ENCODE measurements at places on chromosomes 2 and 18. TPM values are rescaled to one million over a fixed set of nuclear protein-coding genes. Genes with fewer than 3 reads are reported as not detected.
A peak's percentile ranks its signal among the peaks of the same experiment; 100 is the strongest.

Gene CHRNA1
- not detected for total RNA-seq

Gene PLCD4
- total RNA-seq: 0.74 TPM

Gene IL1R1
- total RNA-seq: 5.0 TPM

Gene GRB14
- 3.4 TPM for total RNA-seq

Gene DUSP19
- 6.2 TPM for total RNA-seq

- H3K27ac ChIP-seq: no peak overlapping the region
- no peak overlapping the region for H3K4me3 ChIP-seq
- H3K4me1 ChIP-seq: no peaks in the 10 kb centered on the region
- DNase-seq: no peak
These were observed 190.3 kb upstream of the SLC8A1 start for GRCh38 chr2:40642237-40642636.

DNA sequence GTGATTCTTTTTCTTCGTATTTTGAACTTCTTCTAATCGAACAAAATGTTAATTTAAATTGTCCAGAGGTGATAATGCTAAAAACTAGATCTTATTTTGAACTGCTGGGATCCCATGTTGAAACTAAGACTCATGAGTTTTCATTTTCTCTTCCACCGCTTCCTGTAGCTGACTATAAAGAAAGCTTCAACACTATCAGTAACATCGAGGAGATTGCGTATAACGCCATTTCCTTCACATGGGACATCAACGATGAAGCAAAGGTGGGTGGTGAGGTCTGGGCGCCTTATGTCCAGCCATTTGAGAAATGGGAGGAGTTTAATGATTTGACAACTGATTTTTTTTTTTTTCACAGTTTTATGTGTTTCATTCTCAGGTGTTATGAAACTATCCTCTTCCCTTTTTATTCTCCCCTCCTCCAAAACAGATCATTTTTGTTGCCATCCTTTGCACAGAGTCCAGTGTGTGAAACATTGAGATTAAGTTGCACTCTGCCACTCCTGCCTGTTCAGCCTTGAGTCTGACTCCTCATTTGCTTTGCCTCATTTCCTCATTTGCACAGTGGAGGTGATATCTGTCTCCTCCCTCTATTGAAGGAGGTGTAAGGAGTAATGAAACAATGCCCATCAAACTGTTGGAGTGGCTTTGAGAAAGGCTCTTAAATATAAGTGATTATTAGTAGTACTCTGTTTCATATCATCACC is 13.8 kb downstream of the GRHL1 start:
- no peak overlapping the region for H3K4me3 ChIP-seq
- H3K27ac ChIP-seq: no peak overlapping the region
- peaks cover 46% of the 10 kb centered on the region for H3K36me3 ChIP-seq
- H3K27me3 ChIP-seq: no peaks in the 10 kb centered on the region
- DNase-seq: no peak
- peaks cover 9% of the 10 kb centered on the region for H3K4me1 ChIP-seq

DNA sequence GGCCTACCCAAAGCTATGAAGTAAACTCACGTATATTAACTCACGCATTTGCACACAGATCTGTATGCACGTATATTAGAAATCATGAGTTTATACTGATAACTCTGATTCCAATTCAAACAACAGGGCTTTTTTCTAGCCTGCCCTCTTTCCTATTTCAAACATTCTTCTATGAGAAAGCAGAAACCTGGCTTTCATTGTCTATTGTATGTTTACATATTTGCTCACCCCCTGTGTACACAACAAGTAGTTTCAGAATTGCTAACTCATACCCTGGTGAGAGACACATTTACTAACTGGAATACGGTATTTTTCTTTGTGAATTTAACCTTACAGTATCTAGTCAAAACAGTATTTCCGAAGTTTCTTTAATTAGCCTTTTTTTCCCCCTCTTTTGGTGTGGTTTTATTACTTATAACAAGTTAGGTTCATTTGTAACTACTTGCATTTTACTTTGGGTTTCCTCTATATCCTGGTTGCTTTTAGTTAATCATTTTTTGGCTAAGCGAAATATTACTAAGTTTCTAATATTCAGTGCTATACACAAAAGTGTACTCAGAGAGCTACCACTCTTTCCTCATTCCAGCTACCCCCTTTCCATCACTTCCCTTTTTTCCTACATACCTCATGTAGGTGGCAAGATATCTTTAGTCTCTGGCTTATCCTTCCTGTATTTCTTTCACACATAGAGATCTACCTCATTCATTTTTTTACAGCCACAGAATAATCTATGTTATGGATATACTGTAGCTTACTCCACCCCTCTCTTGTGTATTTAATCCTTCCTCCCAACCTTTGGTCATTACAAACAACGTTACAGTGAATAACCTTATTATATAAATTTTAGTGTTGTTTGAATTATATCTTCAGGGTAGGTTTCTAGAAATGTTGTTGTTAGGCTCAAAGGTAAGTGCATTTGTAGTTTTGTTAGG is 112.7 kb upstream of the BCL2L11 start:
- H3K36me3 ChIP-seq: no peaks in the 10 kb centered on the region
- H3K27me3 ChIP-seq: no peaks in the 10 kb centered on the region
- peaks cover 12% of the 10 kb centered on the region for H3K4me1 ChIP-seq

DNA sequence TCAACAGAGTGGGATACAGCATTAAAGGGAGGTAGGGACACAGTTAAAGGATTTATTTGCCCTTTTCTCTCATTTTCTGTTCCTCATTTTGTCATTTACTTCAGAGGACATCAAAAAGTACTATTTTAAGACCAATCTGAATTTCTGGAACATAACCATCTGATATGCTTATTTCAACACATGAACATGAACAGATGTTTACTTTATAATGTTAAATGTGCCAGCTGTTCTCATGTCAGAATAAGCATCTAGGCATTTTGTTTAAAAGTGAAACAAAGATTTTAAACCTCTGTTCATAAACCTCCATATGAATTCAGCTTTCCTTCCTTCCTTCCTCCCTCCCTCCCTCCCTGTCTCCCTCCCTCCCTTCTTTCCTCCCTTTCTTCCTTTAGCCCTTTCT is 677.7 kb downstream of the CNTNAP5 start:
- no peaks in the 10 kb centered on the region for H3K4me1 ChIP-seq
- no peaks in the 10 kb centered on the region for H3K27me3 ChIP-seq
- no peak overlapping the region for H3K27ac ChIP-seq
- no peak overlapping the region for H3K4me3 ChIP-seq

DNA sequence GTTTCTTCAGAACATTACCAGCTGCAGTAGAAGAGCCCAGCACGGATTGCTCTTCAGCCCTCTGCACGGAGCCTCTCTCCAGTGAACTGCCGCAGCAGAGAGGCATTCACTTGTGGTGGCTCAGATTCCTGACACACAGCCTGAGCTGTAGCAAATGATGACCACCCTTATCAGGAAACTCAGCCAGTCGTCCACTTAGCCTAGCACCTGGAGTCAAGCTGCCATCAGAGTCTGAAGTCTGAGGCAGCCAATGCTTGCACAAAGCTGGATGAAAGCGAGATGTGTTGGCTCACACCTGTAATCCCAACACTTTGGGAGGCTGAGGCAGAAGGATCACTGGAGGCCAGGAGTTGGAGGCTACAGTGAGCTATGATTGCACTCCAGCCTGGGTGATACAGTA is 11.7 kb upstream of the SAG start:
- DNase-seq: no peak
- H3K27ac ChIP-seq: no peak overlapping the region
- H3K4me3 ChIP-seq: no peak overlapping the region
- H3K36me3 ChIP-seq: peaks cover 30% of the 10 kb centered on the region
- H3K27me3 ChIP-seq: no peaks in the 10 kb centered on the region
- no peaks in the 10 kb centered on the region for H3K4me1 ChIP-seq

DNA sequence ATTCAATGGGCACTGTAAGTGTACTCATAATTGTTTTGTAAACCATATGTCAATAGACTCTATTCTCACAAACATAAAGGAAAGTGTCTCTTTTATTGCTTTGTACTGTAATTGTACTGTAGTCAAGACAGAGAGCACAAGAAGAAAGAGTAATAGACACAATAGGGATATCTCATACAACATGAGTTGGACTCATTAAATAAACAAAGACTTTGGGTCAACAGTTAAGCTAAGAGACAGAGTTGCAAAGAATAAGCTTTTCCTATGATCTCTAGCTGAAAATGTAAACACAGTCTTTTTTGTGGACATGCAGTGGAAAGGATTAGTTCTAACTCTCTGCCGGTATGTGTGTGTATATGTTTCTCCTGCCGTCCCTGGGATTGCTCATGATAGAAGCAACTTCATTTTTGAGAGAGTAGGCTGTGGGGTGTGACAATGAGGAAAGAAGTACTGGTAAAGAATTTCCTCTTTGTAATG is 13.9 kb upstream of the KYNU start:
- DNase-seq: no peak
- H3K36me3 ChIP-seq: no peaks in the 10 kb centered on the region
- no peak overlapping the region for H3K4me3 ChIP-seq
- H3K27me3 ChIP-seq: no peaks in the 10 kb centered on the region
- H3K4me1 ChIP-seq: peaks cover 35% of the 10 kb centered on the region
- no peak overlapping the region for H3K27ac ChIP-seq

DNA sequence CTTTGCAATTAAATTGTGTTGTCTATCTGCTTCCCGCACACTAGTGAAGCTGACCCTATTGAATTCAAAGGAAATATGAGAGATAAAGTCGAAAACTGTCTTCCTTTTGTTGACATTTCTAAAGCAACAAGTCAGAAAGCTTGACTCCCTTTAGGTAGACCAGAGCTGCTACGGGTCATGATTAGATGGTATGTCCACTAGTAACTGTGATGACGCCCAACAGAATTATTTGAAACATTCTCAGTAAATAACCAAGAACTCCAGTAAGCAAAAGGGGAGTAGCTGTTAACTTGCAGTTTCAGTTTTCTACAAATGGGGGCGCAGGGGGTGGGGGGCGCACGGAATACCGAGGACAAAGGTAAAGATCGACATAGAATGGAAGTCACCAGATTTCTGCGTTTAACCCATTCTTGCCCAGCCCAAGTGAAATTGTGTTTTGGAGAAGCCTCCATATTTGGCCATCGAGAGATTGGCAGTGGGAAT is 56.4 kb downstream of the CRIM1 start:
- 0 out of 2 replicates have a peak, but pooled peaks cover 4% of the 10 kb centered on the region for H3K36me3 ChIP-seq
- H3K4me3 ChIP-seq: no peak overlapping the region
- no peak overlapping the region for H3K27ac ChIP-seq

GRCh38 chr2:211281430-211282073 is 725.2 kb downstream of the CPS1 start:
- no peak overlapping the region for H3K4me3 ChIP-seq
- H3K36me3 ChIP-seq: no peaks in the 10 kb centered on the region
- H3K4me1 ChIP-seq: no peaks in the 10 kb centered on the region

- no peaks in the 10 kb centered on the region for H3K36me3 ChIP-seq
- peak overlapping the region; percentile 81 for H3K27ac ChIP-seq
- H3K4me3 ChIP-seq: no peak overlapping the region
- peak; percentile 77 for DNase-seq
- peaks cover 49% of the 10 kb centered on the region for H3K4me1 ChIP-seq
These were observed 12.5 kb upstream of the LBH start for GRCh38 chr2:30218814-30219213.

GRCh38 chr2:62458206-62458641 is 47.8 kb downstream of the TMEM17 start:
- H3K36me3 ChIP-seq: no peaks in the 10 kb centered on the region
- H3K4me3 ChIP-seq: no peak overlapping the region
- H3K4me1 ChIP-seq: peaks cover 16% of the 10 kb centered on the region
- H3K27me3 ChIP-seq: no peaks in the 10 kb centered on the region
- no peak for DNase-seq
- no peak overlapping the region for H3K27ac ChIP-seq
